MCF 10A (cell line): ENCODE measurements at places on chromosomes 3 and 15. TPM values are rescaled to one million over a fixed set of nuclear protein-coding genes. Genes with fewer than 3 reads are reported as not detected.

Gene AADACL2
- not detected in 2 replicates for total RNA-seq

Gene TMEM207
- total RNA-seq, result not detected in 2 replicates

Gene MAGEL2
- not detected in 2 replicates for total RNA-seq

Gene CLRN1
- total RNA-seq, result not detected in 2 replicates

Gene CNTN4
- 0.12 and 2.7 TPM in 2 replicates for total RNA-seq
